NCI-H526 treated with DMSO at 0.1 percent for 48 hours (cell line): ENCODE measurements at places on chromosomes 1 and 21.
A peak's percentile ranks its signal among the peaks of the same experiment; 100 is the strongest.

- DNase-seq, result no peak
These were observed 69.0 kb upstream of the NFIA start for GRCh38 chr1:61013189-61013945.

DNA sequence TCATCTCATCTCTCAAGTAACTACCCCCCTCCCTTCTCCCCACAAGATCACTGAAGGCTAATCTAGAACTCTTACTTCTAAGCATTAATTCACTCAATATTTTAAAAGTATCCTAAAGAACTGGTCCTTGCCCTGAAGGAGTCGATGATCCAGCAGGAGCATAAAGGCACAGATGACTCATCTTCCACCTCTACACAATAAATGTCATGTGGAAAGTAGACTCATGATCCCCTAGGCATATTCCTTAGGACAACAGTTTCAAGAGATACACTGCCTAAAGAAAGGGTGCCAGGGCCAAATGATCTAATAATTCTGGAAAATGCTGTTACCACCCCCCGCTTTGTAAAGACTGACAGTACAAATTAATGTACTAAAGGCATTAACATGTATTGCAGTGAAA lies 85.8 kb upstream of the DIRAS3 start:
- no peak for DNase-seq

DNA sequence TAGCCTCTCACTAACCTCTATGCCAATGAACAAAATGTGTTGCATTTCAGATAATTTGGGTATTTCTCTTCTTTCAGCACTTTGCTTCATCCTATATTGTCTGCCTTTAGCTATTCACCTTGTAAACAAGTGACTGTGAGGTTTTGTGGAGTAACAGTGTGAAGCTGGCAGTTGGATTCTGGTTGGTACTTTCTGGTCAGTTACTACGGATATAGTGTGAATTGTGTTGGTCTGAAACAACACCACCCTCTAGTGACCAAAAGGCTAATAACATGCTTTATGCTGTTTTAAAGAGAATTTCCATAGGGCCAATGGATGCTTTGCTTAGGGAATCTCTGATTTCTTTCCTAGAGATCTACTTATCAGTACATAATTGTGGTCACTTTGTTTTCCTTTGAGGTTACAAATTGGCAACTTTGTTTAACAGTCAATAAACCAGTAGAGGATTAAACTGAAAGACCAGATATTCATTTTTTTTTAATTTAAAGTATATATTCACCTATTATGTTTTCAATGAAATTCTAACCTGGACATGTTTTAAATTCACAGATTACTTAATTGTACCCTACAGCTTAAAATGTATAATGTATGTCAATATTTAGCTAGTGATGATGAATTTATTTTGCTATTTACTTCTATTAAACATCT lies 2.5 kb upstream of the PTGER3 start:
- peak; percentile 53 for DNase-seq

DNA sequence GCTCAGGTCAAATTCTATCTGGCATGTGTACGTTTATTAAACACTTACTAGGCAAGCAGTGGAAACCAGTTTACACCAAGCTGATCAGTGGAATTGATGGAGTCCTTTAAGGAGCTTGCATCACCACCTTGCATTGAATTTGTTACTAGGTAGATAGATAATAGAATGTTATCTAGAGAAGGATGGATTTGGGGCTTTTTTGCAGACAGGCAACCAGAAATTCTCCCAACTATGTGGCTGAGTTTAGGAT lies 44.9 kb downstream of the HHAT start:
- DNase-seq, result no peak

- DNase-seq, result no peak
These were observed 37.6 kb upstream of the LDLRAP1 start for GRCh38 chr1:25505656-25506385.

- DNase-seq, result no peak
These were observed 476.0 kb upstream of the CAMK1G start for GRCh38 chr1:209107535-209107934.

DNA sequence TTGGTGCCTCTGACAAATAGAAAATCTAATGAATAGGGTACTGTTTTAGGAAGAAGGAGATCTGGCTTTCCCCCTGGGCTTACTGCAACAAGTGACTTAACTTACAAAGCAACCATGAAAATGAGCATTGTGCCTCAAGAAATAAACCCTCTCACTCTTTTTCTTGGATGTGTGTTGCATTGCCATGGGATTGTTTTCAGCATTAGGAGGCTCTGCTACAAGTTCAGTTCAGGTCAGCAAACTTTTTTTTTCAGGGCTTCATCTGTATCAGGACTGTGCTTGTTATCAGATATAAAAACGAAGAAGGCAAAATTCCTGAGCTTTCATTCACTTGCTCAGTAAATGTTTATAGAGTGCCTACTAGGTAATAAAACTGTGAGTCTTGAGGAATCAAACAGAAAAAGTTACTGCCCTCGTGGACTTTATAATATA lies 37.8 kb upstream of the DOCK7 start:
- no peak for DNase-seq

DNA sequence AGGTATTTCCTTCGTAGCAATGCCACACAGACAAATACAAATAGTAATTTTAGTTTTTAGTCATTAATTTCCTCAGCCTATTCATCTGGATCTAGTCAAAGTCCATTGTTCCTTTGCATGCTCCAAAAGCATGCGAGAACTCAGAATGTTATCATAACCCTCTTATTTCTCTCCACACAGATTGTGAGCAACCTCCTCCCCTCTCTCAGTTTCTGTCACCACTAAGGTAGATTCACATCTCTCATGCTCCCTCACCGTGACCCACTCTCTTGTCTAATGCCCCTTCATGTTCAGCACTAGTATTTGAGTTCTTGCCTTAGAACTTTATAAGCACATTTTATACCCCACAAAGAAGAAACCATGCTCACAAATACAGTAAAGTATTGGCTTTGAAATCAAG lies 582.4 kb downstream of the PLA2G4A start:
- DNase-seq, result no peak

- DNase-seq, result no peak
These were observed 80.2 kb upstream of the PALMD start for GRCh38 chr1:99565606-99566289.

DNA sequence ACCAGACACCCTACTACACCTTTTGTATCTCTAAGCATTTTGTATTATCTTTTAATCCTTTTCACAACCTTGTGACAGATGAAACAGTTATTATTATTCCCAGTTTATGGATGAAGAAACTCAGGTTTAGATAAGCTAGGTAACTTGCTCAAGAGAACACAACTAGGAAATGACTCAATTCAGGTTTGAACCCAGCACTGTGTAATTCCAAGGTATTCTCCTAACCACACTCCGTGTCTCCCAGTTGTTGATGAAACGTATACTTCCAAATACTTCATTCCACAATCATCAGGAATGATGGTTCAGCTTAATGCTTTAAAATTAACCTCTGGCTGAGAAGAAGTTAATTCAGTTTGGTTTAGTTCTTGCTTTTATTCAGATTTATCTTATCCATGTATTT lies 51.7 kb upstream of the MRPS6 start:
- no peak for DNase-seq

GRCh38 chr1:219324629-219325367 lies 151.1 kb downstream of the LYPLAL1 start:
- no peak for DNase-seq

- no peak for DNase-seq
These were observed 182.7 kb upstream of the PTBP2 start for GRCh38 chr1:96538883-96539282.

GRCh38 chr1:234295068-234295467 lies 78.2 kb upstream of the COA6 start:
- no peak for DNase-seq

DNA sequence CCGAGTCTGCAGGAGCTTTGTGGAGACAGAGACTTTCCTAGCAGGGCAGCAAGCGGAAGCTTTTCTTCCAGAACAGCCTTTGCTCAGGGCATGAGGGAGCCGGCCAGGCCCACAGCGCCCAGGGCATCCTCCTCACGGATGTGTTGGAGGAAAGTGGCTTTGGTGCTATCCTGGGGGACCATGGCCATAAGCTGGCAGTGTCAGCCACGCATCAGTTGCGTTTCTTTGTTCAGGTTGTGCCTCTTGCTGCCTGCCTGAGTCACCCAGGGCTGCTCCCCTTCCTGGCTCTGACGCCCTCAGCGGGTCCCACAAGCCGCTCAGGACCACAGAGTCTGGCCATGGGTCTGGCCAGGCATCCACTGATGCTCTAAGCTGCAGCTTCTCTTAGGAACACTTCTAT lies 39.6 kb upstream of the PRSS38 start:
- no peak for DNase-seq

- no peak for DNase-seq
These were observed 84.2 kb upstream of the COL6A1 start for GRCh38 chr21:45897191-45898027.

- DNase-seq, result peak; percentile 29
These were observed 895 bp upstream of the UBR4 start for GRCh38 chr1:19210772-19211549.

DNA sequence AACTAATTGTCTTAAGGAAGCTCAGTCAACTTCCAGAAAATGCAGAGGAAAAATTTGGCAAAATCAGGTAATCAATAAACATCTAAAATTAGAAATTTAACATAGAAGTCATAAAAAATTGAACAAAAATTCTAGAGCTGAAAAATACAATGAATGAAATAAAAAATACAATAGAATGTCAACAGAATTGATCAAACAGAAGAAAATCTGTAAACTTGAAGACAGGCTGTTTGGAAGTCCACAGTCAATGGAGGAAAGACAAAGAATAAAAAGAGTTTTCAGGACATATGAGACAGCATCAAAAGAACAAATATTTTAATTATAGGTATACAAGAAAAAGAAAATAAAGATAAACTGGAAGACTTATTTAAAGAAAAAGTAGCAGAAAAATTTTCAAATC lies 469.0 kb downstream of the RWDD3 start:
- no peak for DNase-seq

- DNase-seq, result no peak
These were observed 105.4 kb upstream of the FAM78B start for GRCh38 chr1:166272155-166272554.

DNA sequence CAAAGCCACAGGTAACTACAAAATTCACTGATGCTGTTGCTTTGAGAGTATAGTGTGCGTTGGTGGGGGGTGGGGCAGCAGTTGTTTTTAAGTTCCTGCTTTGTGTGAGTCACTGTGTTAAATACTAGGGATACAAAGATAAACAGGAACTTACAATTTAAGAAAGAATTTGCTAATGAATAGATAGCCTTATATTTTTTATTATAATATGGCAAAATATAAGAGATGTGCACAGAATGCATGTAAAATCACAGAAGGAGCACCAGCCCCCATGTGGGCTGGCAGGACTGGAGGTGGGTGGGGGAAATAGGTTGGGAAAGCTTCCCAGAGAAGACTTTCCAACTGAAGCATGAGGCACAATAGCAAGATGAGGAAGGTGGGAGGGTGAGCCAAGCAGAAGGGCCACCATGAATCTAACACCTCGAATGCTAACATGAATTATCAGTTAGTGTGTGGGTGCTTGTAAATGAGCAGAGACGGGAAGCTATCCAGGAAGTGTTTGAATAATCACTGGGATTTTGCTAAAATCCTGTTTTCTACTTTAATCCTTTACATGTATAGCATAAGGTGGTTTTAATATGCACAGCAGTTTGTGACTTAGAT lies 57.0 kb upstream of the RAVER2 start:
- no peak for DNase-seq

- DNase-seq, result peak; percentile 78
These were observed 695.4 kb downstream of the BRINP3 start for GRCh38 chr1:189782295-189782694.

- DNase-seq, result no peak
These were observed 23.2 kb upstream of the PRDX6 start for GRCh38 chr1:173453982-173454381.

DNA sequence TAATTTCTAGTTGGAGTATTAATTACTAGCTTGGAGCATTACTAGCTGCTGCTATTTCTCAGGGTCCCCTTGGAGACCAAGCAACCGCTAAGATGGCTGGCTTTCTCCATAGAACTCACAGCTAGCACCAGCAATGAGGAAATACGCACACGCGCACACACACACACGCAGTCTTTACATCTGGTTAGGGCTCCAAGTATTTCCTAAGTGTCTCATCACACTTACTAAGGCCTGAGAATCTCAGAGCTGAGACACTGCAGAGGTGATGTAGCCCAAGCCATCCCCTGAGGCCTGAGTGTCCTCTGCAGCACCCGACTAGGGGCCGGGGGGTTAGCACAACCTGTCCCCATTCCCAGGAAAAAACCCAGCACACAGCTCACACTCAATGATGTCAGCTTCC lies 42.5 kb downstream of the ITPKB start:
- DNase-seq, result no peak

DNA sequence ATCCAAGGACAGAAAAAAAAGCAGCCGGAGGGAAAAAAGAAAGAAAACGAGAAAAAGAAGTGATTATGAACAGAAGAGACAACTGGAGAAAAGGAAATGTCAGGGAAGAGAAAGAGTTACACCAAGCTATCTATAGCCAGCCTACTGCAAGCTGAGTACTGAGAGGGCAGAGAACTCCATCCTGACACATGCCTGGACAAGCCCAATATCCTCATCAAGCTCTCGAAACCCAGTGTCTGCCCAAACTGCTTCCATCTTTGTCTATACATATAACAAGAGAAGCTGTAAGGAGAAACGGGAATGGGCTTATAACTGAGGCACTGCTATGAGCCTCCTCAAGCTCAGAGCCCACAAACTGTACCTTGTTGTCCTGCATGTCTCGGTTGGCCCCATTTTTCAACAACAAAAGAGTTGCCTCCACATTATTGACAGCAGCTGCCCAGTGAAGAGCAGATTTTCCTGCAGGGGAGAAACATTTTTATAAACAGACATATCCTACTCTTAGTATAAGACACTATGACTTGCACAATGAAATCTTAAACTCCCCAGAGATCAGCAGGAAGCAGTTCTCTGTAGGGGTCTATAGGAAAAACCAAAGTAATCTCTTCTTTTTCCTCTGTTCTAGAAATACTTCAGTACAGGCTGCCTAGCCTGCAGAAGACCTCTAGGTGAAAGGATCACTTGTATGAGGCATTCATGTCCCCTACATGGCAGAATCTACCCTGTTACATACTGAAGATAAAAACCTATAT lies 21.2 kb upstream of the ADAM30 start:
- DNase-seq, result no peak

GRCh38 chr21:39094847-39095579 lies 88.2 kb downstream of the PSMG1 start:
- no peak for DNase-seq

GRCh38 chr1:960363-961131 lies at the start of gene KLHL17:
Gene KLHL17, plus strand, starts transcription at chr1:960584. Its CDS starts 110 bp downstream, at chr1:960694.
- DNase-seq, result peak; percentile 24

DNA sequence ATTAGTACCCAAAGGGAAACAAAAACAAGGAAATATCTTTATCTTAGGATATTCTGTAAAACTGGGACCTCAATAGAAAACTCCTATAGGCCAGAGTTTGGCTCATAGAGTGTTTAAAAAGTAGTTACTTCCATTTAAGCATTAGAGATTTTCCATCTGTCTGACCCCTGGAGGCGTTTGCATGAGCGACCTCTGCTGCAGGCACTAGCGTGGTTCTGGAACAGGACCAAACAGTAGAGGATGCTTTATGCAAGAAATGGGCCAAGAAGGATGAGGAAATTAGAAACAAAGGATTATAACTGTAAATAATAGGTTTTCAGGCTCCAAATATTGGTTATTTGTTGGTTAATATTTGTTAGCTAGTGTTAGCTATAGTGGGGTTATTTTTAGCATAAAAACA lies 5.7 kb downstream of the ZBTB40 start:
- DNase-seq, result no peak

GRCh38 chr1:180170546-180171151 lies 16.0 kb downstream of the QSOX1 start:
- DNase-seq, result no peak
